ENCODE measurements at places on chromosomes 16 and 17.

DNA sequence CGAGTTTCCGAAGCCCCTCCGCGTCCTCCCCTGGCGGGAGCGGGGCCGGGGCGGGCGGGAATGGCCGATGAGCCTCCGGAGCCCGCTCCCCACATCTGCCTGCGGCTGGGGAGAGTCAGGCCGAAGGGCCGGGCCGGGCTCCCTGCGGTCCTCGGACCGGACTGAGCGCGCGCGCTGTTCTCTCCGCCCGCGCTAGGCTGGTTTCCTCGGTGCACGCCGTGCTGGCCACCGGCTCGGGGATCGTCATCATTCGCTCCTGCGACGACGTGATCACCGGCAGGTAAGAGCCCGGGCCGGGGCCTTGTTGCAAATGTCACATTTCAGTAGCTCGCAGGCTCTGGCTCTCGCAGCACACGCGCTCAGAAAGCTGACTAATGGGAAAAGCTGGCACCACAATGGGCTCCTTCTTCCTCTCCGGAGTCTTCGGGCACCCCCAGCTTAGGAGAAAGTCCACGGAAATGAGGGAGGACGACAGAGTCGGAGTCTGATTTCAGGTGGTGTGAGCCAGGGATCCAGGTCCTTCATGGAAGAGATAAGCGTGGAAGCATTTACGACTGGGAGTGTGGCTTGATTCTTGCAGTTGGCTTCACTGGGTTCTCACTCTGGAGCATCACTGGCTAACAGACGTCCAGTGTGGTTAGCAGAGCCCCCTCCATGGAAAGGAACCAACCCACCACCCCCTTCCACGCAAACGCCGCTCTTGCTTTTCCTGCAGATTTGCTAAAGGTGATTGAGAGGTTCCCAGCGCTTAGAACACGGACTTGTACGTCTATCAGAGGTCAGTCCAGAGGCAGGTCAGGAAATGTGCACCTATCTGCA lies 715 bp downstream of the TLCD3A start:
- DNase-seq: peak; percentile 61

- no peak for DNase-seq
These were observed 3.1 kb upstream of the MED11 start for GRCh38 chr17:4728124-4728523.

GRCh38 chr16:86723689-86724088 lies 145.3 kb downstream of the FOXL1 start:
- DNase-seq: no peak

- no peak for DNase-seq
These were observed 46.7 kb upstream of the JPH3 start for GRCh38 chr16:87555647-87556046.

DNA sequence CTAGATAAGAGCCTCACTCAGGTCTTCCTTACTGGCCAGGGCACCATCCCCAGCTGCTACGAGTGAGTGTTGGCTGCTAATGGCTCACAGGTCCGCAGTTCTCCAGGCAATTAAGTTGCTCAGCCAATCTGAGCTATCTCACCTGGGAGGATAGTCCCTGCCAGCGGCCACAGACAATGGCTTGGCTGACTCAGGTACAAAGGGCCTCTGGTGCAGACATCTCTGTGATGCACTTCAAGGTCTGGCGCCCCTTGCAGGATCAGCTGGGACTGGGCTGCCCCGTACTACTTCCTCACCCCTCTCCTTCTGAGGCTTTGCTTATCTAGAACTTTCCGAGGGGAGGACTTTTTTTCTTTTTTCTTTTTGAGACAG lies 49.2 kb upstream of the EMP2 start:
- DNase-seq: no peak

DNA sequence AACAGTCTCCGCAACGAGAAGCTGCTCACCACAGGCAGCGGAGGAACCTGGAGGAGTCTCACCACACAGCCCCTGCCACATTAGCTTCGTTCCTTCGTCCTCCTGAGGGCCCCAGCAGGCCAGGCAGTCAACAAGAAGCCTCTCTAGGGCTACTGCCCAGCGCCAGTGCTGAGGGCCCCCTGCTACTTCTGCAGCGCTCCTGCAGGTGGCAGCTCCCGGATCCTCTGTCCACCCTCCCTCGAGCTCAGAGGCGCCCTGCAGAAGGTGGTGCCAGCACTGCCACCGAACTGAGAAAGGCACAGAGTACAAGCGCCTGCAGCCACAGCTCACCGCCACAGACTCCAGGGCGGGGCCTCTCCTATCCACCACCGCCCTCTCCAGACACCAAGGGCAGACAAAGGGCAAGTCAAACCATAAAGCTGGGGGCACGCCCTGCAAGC lies 27.3 kb downstream of the KDM8 start:
- peak; percentile 88 for DNase-seq

- DNase-seq: no peak
These were observed 10.5 kb downstream of the PPM1D start for GRCh38 chr17:60610473-60610872.

DNA sequence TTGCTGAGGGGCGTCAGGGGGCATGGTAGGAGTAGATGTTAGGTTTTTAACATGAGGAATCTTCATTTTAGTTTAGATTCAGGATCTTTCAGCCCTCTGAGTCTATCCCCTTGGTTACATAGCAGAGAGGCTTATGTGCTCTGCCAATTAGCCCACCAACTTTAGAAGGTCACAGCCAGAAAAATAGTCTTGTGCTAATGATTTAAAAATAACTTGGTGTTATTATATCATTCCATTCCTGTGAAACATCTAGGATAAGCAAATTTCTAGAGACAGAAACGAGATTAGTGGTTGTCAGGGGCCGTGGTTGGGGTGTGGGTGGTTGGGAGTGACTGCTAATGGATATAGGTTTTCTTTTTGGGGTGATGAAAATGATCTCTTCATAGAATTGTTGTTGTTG lies 183.7 kb downstream of the SNX29 start:
- no peak for DNase-seq

DNA sequence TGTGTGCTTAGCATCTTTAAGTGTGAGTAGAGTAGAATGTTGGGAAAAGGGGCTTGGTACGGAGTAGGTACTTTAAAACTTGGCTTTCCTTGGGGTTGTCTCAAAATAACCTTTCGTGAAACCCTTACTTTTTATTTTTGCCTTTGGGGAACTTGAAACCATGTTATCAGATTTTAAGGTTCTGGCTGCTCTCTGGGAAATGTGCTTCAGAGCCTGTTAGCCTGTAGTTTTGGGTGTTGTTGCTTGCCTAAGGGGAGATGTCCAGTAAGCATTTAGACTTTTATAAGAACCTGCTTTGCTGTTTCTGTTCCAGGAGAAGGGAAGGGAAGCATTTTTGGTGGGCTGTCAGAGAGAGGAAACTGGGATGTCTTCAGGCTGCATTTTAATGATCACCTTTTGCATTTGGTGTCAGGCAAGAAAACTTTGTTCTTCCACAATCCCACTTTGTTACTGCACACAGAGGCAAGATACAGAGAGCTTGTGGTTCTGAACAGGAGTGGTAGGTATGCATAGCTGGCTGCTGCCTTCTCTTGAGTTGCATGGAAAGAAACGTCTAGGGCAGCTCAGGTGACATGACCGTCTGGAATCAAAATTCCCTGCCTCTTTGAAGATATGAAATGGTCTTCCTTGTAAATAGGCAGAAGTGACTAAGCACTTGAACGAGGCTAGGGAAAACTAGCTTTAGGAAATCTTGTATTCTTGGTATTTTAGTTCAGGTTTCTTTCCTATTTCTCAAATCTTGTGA lies 1.7 kb downstream of the RABEP1 start:
- DNase-seq: no peak

GRCh38 chr16:10895053-10895946 lies 18.3 kb downstream of the CIITA start:
- peak; percentile 63 for DNase-seq

- no peak for DNase-seq
These were observed 58.6 kb upstream of the DNAH9 start for GRCh38 chr17:11539637-11540036.

DNA sequence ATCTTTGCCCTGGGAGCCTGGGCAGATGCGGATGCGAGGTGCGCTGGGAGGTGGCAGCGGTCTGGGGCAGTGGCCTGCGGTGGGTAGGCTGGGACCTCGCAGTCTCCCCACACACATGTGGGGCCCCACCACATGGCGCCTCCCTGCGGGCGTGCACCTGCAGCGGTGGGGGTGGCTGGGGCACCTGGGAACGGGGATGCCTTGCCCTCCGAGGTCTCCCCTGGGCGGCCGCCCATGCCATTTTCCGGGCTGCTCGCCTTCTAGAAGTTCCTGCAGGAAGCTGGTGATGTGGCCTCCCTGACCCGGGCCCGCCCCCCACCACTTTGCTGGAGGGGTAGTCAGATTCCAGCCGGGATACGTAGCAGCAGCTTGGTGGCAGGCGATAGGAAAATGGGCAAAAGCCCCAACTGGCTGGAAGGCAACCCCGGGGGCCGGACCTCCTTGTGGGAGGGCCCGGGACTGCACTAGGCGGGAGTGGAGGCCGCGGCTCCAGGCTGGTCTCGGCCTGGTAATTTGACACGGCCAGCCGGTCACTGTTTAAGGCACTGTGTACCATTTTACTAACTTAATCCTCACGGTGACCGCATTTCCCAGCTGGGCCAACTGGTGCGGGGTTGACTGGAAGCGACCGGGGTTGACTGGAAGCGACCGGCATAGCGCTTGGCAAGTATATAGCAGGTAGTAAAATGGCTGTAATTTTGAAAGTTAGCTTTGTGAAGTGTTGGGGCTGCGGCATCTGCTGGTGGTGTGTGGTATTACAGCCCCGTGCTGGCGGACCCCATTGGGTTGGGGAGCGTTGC lies 38.5 kb downstream of the IGF2BP1 start:
- DNase-seq: peak; percentile 56

GRCh38 chr16:70724146-70725023 lies 38.5 kb upstream of the MTSS2 start:
- no peak for DNase-seq

- no peak for DNase-seq
These were observed 399.8 kb downstream of the SLC39A11 start for GRCh38 chr17:72692676-72693075.

GRCh38 chr16:81804134-81804610 lies 25.1 kb downstream of the PLCG2 start:
- DNase-seq: no peak

GRCh38 chr16:64657316-64658011 lies 464.4 kb downstream of the CDH11 start:
- DNase-seq: no peak

DNA sequence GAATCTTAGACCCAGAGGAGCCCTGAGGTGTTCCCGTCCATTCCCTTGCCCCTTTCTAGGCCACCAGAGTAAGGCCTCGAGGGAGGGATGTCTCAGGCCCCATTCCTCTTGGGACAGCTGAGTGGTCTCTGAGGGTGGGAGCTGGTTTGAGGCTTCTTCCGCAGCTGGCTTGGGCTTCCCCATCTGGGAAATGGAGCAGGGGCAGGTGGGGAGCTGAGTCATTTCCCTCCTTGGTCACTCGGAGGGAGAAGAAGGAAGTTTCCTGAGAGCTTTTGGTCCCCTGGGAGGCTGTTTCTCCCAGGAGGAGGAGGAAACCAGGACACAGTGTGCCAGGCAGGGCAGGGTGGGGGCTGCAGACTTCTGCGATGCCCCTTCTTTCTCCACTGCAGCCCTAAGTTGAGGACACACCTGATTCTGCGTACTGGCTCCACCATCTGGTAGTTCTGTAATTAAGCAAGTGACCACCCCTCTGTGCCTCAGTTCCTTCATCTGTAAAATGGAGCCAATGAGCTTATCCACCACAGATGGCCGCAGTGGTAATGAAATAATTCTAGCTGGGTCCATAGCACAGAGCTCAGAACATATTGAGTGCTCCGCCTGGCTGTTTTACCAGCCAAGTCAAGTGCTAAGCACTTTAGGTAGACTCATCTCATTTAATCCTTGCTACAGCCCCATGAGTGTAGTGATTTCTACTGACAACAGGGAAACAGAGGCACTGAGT lies 1.6 kb upstream of the KCNJ12 start:
- no peak for DNase-seq

- no peak for DNase-seq
These were observed 4.3 kb upstream of the ZNF750 start for GRCh38 chr17:82843904-82844680.

- no peak for DNase-seq
These were observed 84.0 kb upstream of the DNAH17 start for GRCh38 chr17:78661093-78661770.

- DNase-seq: no peak
These were observed 15.4 kb downstream of the COG1 start for GRCh38 chr17:73208139-73208827.

- DNase-seq: no peak
These were observed 371.6 kb upstream of the MAF start for GRCh38 chr16:79972053-79972704.

GRCh38 chr17:78448356-78448993 lies 70.0 kb downstream of the PGS1 start:
- DNase-seq: peak; percentile 42

- DNase-seq: no peak
These were observed 58.1 kb downstream of the TOX3 start for GRCh38 chr16:52488837-52489289.

DNA sequence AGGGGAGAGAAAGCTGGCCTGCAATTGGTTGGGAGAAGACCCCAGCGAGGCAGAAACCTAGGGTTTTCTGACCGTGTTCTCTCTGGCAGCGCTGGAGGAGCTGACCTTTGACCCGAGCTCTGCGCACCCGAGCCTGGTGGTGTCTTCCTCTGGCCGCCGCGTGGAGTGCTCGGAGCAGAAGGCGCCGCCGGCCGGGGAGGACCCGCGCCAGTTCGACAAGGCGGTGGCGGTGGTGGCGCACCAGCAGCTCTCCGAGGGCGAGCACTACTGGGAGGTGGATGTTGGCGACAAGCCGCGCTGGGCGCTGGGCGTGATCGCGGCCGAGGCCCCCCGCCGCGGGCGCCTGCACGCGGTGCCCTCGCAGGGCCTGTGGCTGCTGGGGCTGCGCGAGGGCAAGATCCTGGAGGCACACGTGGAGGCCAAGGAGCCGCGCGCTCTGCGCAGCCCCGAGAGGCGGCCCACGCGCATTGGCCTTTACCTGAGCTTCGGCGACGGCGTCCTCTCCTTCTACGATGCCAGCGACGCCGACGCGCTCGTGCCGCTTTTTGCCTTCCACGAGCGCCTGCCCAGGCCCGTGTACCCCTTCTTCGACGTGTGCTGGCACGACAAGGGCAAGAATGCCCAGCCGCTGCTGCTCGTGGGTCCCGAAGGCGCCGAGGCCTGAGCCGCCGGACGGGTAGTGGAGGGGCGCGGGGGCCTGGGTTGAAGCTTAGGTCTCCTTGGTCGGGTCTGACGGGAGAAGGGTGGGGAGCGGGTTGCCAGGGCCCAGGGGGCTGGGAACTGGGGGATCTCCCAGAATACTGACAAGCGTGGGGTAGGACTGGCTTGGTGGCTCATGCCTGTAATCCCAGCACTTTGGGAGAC lies 7.4 kb upstream of the PYDC1 start:
- DNase-seq: no peak

DNA sequence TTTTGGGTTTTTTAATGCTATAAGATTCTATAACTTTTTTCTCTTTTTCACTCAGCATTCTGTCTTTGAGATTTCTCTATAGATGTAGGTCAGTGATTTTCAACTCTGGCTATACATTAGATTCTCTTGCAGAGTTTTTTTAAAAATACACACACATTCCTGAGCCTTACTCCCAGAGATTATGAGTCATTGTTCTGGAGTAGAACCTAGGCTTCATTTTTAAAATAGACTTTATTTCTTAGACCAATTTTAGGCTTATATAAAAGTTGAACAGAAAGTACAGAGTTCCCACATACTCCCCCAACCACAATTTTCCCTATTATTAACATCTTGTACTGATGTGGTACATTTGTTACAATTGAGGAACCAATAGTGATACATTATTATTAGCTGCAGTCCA lies 63.3 kb downstream of the CYB561 start:
- no peak for DNase-seq

Measured in activated CD8-positive, alpha-beta T cell treated with anti-CD3 and anti-CD28 coated beads, Interleukin-2, amount 10 ng/mL, durations not matched to agents 7 days and 5 days (primary cell).